ENCODE measurements at places on chromosomes 7 and 10. TPM values are rescaled to one million over a fixed set of nuclear protein-coding genes. Genes with fewer than 3 reads are reported as not detected.

GRCh38 chr7:20276705-20277472, 53.8 kb upstream of the ITGB8 start:
- no peak for DNase-seq

The C7orf57 gene
- 0.47 TPM for total RNA-seq

The FAM25C gene
- not detected for total RNA-seq

- DNase-seq: no peak
Measured at GRCh38 chr10:122181041-122181732, 89.9 kb upstream of the BTBD16 start.
